ENCODE measurements at places on chromosomes 4 and X.

DNA sequence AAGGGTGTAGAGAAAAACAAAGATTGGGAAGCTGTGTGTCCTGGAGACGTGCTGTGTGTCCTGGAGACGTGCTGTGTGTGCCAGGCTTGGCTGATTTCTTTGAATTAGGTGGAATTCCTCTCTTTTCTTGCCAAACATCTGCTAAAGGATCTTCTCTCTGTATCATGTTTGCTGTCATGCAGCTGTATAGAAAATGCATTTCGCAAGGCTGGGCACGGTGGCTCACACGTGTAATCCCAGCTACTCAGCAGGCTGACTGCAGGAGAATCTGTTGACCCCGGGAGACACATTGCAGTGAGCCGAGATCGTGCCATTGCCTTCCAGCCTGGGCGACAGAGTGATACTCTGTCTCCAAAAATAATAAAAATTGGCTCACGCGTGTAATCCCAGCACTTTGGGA is 187.0 kb downstream of the CRLF2 start:
- DNase-seq, result no peak

DNA sequence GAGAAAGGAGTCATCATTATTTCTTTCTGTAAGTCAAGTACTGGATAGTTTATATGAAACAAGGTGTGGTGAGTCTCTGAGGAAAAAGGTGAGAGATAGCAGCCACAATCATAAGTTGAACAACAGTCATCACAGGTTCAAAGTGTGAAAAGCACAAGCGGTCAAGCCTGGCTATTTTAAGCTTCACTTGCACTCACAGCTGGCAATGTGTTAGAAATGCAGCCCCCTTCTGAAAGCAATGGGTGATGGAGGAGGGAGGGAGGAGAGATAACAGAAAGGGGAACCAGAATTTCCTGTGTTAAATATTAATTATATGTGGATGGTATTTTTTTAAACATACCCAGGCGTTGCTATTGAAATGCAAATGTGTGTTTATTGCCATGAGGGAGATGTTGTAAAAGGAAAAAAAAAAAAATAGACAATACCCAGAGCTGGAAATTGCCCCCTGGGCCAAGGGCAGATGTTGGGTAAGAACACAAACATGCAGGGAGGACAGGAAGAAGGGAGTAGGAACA is 26.9 kb upstream of the BMP3 start:
- no peak for DNase-seq

DNA sequence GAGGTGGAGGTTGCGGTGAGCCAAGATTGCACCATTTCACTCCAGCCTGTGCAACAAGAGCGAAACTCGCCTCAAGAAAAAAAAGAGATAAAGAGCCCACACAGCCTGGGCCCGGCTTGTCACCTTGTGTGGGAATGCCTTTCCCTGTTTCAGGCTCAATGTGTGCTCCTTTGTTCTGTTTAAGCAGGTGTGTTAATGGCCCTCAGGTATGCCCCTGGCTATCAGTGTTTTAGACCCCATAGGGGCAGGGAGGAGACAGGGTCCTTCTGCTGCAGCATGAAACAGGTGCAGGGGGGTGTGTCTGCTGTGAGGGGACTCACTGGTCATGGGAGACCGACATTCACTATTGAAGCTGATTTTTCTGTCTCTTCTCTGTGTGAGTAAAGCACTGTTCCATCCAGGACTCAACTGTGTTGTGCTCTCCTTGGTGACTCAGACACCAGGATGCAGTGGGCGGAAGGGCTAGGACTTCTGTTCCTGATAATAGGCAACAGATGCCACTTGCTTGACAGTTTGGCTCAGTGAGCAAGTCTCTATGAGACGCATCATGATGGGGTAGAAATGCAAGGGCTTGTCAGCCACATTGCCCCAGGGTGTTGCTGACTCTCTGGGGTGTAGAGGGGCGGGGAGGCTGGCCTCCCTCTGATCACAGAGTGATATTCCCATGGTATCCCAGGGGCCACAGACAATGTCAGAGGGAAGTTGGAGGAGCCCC is 15.6 kb upstream of the LAP3 start:
- no peak for DNase-seq

DNA sequence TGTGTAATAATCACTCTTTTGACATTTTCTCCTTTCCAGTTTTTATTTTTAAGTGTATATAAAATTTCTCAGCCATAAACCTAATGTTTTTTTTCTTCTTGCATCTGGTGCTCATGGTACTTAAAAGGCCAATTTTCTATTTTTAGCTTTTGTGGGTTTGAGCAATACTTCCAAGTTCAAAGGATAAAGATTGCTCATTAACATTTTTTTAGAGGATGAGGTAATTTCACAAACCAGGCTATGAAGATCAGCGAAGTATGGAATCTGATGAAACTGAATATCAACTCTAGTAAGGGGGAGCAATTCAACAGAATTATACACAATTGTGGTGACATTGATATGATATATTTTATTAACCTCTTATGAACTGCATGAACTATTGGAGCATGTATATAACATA is 25.8 kb upstream of the KLHL34 start:
- DNase-seq, result no peak

GRCh38 chr4:119046263-119046662 is 89.4 kb upstream of the MYOZ2 start:
- DNase-seq, result no peak

DNA sequence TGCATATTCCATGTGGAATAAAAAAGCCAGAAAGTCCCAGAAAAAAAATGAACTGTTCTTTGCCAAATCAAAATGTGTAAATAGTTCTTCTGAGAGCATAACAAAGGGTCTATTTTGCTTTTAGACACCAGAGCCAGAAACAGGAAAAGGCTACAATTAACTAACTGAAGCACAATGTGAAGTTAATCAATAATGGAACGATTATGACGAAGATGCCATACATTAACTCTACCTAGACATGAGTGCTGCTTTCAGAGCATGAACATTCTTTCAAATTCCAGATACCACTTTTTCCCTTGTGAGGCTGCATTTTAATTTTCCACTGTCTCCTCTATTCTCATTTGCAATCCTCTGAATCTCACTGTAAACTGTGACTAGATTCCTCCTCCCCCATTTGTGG is 48.7 kb upstream of the PHOX2B start:
- no peak for DNase-seq

DNA sequence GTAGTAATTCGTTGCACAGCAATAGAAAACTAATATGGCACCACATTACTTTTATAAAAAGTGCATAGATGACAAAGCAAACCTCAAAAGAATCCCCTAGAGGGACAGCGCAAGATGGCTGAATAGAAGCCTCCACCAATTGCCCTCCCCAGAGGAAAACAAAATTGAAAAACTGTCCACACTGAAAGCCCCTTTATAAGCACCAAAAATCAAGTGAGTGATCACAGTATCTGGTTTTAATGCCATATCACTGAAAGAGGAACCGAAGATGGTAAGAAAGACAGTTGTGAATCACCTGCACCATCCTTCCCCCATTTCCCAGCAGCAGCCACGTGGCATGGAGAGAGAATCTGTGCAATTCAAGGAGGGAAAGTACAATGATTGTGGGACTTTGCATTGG is 522.2 kb downstream of the GLUD2 start:
- DNase-seq, result no peak

DNA sequence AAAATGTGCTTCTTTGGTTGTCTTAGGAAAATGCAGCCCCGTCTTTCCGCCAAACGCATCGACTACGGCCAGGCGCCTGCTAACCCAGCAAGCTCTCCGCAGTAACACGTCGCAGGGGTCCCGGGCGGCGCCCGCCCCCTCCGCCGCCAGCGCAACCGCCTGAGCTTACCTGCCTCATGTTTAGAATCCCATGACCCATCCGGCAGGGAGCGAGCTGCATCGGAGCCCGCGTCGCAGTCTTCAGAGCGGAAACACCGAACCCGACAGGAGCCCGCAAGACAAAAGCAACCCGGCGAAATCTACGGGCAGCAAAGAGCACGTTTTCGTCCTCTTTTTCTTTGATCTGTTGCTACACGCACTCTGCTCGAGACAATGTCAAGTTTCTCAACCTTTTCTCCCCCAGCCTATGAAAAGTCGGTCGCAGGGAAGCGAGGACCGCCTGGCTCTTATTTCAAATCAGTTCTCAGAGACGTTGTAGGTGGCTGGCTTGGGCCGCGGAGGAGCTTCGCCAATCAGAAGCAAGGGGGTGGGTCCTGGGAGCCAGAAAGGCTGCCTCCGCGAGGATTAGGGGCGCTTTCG is at the start of gene MID1:
TSS of gene MID1 (minus strand) at position 465 of the 579 bp plus-strand sequence. CDS start 53,038 bp downstream, outside the sequence.
- DNase-seq, result no peak
